NCI-H2081 treated with DMSO at 0.1 percent for 48 hours (cell line): ENCODE measurements at places on chromosomes 12 and 14.

- no peak for DNase-seq
Observed at GRCh38 chr14:77183896-77184295, 2.3 kb downstream of the TMEM63C start.

DNA sequence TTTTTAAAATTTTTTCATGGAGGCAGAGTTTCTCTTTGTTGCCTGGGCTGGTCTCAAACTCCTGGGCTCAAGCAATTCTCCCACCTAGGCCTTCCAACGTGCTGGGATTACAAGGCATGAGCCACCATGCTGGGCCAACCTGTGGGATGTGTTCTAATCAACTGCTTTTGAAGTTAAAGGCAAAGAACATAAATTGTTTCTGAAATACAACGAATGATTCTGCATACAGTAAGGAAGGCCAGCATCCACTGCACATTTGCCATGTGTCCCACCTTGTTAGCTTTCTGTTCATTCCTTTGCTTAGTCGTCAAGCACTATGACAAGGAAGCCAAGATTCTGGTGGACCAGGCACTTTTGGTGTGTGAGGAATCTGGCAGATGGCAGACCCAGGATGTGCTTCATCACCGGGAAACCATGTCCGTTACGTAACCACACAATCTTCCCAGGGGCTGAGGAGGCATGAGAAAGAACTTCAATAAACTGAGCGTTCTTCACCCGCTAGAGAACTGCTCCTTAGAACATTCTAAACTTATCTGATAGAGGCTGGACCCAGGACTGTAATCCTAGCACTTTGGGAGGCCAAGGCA lies 24.5 kb downstream of the MOK start:
- DNase-seq = no peak

DNA sequence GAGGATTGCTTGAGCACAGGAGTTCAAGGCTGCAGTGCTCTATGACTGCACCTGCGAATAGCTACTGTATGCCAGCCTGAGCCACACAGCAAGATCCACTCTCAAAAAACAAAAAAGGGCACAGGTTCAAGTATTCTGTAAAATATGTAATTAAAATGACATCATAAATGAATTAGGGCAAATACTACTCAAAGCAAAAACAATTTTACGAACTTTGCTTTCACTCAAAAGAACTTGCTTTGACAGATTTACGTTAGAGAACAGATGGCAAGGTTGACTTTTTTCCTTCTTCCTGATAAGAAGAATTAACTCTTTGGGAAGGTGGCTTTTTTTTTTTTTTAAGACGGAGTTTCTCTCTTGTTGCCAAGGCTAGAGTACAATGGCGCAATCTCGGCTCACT lies 44.0 kb upstream of the EAPP start:
- DNase-seq = no peak

GRCh38 chr12:113341535-113341934 lies 6.6 kb upstream of the SLC8B1 start:
- DNase-seq = no peak
